ENCODE measurements at places on chromosomes 12 and 14. TPM values are rescaled to one million over a fixed set of nuclear protein-coding genes. Genes with fewer than 3 reads are reported as not detected.

DNA sequence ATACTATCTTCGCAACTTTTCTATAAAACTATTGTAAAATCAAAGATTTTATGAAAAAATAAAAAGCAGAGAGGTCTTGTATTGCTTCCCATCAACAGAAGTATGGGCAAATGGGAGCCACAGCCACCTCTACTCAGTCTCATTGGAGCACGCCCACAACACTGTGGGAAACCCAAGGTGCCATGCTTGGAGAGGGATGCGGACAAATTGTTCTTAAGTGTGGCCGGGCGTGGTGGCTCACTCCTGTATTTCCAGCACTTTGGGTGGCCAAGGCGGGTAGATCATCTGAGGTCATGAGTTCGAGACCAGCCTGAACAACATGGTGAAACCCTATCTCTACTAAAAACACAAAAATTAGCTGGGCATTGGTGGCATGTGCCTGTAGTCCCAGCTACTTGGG lies 498.2 kb upstream of the SOX5 start:
- no peak for DNase-seq

Gene TRIM9
- polyA plus RNA-seq: 3.4 TPM

GRCh38 chr14:73189651-73190050 lies 47.7 kb upstream of the PAPLN start:
- no peak for DNase-seq

- DNase-seq: peak; percentile 85
Measured at GRCh38 chr12:51217133-51217967, 512 bp downstream of the POU6F1 start.

GRCh38 chr12:124745465-124745890 lies 118.2 kb downstream of the SCARB1 start:
- DNase-seq: no peak
